Stimulated activated CD8-positive, alpha-beta memory T cell treated with anti-CD3 and anti-CD28 coated beads, Interleukin-7, amount 100 ng/mL, for 4 hours (primary cell): ENCODE measurements at places on chromosomes 3 and 15.

DNA sequence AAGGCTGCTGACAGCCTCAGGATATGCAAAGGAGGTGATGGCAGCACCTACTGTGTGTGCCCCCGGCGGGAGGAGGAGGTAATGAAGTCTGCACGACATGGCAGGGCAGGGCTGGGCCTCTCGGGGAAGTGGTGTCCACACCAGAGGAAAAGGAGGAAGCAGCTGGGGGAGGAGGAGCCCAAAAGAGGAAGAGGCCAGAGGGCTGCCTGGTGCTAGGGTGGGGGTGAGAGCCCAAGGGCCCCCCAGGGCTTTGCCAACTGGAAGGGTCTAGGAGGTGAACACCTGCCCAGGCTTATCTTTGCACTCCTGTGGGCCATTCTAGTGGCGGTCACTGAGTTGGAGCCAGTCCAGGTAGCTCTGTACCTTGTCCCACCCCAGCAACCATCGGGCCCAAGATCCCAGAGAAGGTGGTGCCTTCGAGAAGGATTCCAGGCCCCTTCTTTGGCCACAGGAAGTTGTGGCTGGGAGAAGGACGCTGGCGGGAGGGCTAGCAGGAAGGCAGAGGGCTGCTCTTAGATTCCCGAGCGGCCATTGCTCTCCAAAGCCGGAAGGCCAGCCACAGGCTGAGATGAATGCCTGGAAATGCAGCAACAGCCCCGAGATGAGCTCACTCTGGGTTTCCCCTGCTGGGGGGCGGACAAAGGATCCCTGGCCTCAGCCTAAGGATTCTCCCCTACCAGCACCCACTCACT is 7.0 kb downstream of the GNAI2 start:
- peak; percentile 4 for DNase-seq

- peak; percentile 13 for DNase-seq
These were observed at the start of gene TM6SF1 for GRCh38 chr15:83106994-83107840. Gene TM6SF1, plus strand, starts transcription at chr15:83107645. Its CDS starts 36 bp downstream, at chr15:83107681.

GRCh38 chr3:49158103-49158709 is 7.9 kb downstream of the CCDC71 start:
- peak; percentile 30 for DNase-seq

DNA sequence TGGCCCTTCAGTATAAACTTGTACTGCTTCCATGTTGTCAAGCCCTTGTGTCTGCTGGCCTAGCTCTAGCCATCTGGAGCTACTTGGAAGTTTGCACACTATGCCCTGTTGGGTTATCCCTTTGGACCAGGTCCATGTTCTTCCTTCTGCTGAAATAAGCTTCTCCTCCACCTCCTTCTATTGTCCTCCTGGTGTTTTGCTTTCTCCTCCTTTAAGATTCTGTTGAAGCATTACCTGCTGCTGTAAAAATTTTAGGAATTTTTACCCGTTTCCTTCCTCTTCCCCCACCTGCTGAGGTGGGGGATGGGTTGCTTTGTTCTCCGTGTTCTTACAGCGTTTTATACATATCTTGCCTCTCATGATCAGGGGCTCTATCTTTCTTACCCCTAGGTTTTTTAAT is 51.7 kb downstream of the SH3GL3 start:
- no peak for DNase-seq

DNA sequence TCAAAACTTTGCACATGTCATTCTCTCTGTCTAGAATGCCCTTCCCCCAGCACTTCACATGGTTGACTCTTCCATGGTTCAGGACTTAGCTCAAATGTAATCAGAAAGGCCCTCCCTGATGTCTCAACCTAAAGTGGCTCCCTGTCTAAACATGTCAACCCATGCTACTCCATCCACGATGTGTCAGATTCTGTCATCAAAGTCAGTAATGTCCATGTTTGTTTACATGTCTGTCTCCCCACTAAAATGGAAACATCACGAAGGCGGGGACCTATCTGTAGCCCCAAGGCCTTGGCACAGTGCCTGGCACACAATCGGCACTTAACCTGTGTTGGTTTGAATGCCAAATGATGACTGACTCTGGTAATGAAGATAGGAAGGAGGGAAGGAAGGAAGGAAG is 20.8 kb upstream of the SNTN start:
- no peak for DNase-seq

DNA sequence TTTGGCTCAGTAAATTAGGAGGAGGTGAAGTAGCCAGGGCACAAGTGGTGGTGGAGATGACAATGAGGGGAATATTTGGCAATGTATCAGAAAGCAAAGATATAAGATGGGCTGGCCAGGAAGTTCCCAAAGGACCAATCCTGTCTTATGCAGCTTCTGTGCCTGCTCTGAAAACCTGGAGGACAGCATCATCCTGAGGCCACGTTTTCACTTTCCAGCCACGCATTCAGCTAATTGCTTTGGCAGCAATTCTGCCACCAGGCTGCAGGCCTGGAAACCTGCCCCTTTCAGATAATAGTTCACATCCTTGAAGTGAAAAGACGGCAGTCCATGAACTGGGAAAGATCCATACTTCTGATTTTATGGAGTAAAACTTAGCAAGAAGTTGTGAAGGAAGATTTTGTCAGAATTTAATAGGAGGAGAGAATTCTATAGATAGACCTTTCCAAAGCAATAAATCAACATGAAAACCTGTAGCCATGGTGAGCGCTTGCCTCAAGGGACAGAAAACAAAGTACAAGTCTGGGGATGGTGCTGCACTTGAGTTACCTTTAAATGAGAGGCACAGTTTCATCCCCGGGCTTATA is 682.5 kb downstream of the GRM7 start:
- no peak for DNase-seq

DNA sequence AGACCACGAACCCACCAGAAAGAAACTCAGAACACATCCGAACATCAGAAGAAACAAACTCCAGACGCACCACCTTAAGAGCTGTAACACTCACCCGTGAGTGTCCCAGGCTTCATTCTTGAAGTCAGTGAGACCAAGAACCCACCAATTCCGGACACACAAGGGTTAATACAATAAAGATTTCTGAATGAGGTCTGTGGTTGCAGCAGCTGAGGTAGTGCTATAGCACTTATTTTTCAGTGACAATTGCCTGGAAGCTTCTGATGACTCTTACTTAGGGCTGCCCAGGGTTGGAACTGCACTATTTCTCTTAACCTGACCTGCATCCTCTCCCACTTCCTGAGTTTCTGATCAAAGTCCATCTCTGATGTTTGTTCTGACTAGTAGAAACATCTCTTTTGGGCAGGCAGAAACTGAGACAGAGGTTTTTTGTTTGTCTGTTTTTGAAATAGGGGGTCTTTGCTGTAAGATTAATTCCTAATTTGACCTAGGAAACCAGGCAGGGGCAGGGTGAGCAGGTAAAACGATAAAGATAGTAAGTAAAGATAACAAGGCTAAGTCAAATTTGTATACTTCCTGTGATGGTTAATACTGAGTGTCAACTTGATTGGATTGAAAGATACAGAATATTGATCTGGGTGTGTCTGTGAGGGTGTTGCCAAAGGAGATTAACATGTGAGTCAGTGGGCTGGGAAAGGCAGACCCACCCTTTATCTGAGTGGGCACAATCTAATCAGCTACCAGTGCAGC is 169.1 kb downstream of the GAP43 start:
- DNase-seq = no peak

DNA sequence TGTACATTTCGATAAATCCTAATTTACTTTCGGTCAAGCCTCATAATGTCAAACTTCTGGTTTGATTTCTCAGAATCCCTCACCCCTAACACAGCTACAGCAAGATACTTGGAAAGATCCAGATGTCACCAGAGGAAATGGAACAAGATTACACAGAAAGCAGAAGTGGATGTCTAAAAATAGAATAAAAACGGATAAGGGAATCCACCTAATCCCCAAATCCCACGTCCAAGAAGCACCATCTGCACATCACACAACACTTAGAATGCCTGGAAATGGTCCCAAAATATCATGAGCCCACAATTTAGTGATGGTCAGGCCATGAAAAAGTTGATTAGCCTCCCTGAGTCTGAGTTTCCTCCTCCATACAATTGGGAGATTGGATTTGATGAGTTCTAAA is 61.7 kb downstream of the AGTR1 start:
- no peak for DNase-seq

DNA sequence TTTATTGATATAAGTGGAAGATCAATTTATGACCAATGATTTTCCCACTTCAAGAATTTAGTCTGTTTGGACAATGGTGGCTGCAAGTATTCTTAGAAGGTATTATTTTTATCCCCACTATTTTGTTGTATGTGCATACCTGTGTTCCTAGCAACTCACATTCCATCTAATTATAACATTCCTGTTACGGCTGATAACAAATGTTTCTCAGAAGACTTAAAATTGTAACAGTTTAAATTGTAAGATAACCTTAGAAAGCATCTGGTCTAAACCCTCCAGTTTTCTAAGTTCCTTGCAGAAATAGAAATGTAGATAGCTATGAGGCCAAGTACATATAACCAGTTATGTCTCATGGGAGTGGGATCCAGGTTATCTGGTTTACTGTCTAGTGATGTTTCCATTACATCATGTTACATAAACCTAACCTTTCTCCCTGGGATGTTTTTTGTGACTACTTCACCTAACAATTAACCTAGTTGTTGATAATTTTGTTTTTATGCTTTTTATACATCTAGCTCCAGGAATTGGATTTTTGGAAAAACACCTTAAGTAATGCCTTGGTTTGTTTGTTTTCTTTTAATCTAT is 11.1 kb upstream of the MFN1 start:
- DNase-seq = no peak

- no peak for DNase-seq
These were observed 88.7 kb downstream of the TFG start for GRCh38 chr3:100798012-100798411.

DNA sequence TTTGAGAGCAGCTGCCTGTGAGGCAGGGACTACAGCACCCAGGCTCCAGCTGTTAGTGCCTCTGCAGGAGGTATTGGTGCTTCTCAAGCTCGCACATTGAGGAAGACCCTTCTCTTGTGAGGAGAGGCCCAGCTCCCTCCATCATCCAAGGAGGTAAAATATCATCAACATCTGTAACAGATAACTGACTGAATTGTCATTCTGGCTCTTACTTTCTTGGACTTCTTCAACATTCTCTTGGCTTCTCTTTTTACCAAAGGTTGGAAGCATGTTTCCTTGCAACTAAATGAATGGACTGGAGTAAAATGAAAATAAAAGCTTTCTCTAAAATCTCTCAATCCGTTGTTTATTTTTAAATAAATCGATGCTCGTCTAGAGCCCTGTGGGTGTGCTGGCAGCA is 53.1 kb upstream of the PXYLP1 start:
- no peak for DNase-seq

- DNase-seq = no peak
These were observed 160.0 kb downstream of the STT3B start for GRCh38 chr3:31692751-31693150.

DNA sequence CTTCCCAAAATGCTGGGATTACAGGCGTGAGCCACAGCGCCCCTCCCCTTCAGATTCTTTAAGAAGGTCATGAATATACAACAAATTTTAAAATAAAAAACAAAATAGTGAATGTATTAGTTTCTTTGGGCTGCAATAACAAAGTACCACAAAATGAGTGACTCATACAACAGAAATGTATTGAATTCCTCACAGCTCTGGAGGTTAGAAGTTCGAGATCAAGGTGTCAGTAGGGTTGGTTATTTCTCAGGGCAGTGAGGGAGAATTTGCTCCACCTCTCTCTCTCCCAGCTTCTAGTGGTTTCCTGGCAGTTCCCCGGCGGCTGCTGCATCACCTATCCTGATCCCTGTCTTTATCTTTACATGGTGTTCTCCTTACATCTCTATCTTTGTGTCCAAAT is 804.0 kb downstream of the ROBO1 start:
- no peak for DNase-seq

GRCh38 chr3:15384510-15385237 is 42.7 kb downstream of the METTL6 start:
- DNase-seq = no peak

DNA sequence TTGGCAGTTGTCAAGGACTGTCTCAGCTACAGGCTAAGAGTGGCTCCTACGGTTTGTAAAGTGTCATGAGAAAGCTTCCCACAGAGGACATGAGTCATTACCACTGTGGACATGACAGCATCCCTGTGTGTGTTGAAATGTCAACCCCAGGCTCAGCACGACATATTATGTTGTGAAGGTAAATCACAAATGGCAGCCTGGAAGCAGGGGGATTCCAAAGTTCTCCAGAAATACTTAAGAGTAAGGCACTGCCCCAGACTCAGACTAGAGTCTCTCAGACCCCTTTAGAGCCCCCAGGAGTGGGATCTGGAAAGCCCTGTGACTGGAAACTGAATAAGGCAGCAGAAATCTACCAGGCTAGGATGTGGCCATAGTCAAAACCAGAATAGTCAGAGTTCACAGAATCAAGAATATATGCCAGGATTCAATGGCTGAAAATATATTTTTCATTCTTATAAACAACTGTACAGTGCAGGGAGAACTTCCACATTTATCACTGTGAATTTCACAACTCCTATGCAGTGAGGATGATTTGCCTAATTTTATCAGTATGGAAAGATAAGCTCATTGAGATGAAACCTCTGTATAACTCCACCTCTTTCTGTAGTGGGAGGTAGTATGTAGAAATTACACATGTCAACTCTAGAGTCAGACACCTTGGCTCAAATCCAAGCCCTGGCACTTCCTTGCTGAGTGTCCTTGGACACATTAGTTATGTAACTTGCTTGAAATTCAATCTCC is 237.1 kb upstream of the CFAP20DC start:
- DNase-seq = no peak

DNA sequence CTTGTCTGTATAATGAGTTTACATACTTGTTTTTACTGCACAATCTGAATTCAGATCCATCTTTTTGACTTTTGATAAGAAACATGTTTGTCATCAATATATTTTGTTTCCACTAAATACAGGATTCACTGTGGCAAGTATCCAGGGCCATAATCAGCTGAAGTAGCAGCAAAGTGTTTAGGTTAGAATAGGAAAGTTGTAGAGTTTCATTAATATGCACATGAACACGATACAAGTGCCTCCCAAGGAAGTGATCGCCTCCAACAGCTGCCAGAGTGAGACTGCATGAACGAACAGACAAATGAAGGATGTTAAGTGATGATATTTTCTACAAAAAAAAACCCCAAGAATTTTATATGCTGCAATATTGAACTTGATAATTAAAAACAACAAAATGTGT is 204.3 kb downstream of the TBL1XR1 start:
- DNase-seq = no peak
